ENCODE measurements at places on chromosomes 16 and 17. TPM values are rescaled to one million over a fixed set of nuclear protein-coding genes. Genes with fewer than 3 reads are reported as not detected.

DNA sequence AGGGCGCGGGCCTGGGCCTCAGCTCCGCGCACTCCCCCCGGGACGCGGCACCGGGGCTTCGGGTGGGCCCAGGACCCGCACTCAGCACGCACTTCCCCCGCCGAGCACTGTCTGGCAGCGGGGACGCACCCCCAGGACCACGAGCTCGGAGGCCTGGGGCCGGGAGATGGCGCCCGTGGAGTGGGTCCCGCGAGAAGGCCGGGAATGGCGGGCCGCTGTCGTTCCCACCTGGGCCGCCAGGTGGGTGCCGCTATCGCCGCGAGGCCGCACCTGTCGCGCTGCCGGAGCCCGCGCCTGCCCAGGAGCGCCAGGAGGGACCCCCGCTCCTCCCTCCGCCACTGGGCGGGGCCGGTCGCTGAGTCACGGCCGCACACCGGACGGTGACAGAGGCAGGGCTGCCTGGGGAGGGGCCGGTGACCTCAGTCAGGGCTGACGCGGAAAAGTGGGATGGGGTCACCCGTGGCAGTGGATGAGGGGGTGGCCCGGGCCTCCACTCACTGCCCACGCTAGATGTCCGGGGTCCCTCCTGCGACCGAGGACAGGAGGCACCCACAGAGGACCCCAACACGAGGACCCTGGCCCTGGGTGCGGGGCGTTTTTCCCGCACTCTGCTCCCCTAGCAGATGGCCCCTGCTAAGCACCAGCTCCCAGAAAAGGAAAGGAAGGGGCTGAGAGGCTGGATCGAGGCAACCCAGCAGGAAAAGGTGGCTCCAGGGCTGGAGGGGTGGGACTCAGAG lies 6.9 kb upstream of the ACTG1 start:
- DNase-seq = no peak

GRCh38 chr16:66395806-66396555 lies 29.5 kb downstream of the CDH5 start:
- no peak for DNase-seq

GRCh38 chr16:4862639-4863038 lies 15.4 kb downstream of the UBN1 start:
- no peak for DNase-seq

DNA sequence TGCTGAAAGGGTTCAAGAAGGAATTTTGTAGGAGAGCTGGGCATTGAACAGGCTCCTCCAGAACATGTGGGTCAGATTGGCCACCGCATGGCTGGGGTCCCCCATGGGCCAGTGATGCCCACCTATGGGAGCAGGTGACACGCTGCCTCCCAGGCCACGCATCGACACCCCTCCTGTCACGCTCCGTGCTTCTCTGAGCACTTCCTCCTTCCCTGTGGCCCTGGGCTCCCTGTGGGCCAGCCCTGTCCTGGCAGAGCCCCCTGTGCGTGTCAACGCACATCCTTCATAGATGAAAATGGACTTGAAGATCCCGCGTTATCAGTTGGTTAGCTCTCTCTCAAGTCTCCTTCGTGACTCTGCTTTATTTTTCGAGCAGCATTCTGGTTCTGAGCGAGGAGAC lies 160.3 kb downstream of the RPTOR start:
- DNase-seq = no peak

- no peak for DNase-seq
These were observed 1.1 kb downstream of the SEZ6L2 start for GRCh38 chr16:29898135-29898803.

The VPS9D1 gene
- 5.0 TPM for total RNA-seq

The GP1BA gene
- total RNA-seq = not detected

The HBA1 gene
- not detected for total RNA-seq

The FSCN2 gene
- total RNA-seq = not detected

The STH gene
- not detected for total RNA-seq

The CCL16 gene
- total RNA-seq = not detected

The MMP15 gene
- total RNA-seq = 8.4 TPM
